ENCODE measurements at places on chromosomes 16 and 17.

GRCh38 chr17:38741461-38741860 lies 6.7 kb downstream of the PCGF2 start:
- DNase-seq: no peak

GRCh38 chr17:4676791-4677190 lies 27.1 kb downstream of the PELP1 start:
- DNase-seq: no peak

GRCh38 chr16:62130101-62130500 lies 93.9 kb upstream of the CDH8 start:
- no peak for DNase-seq

DNA sequence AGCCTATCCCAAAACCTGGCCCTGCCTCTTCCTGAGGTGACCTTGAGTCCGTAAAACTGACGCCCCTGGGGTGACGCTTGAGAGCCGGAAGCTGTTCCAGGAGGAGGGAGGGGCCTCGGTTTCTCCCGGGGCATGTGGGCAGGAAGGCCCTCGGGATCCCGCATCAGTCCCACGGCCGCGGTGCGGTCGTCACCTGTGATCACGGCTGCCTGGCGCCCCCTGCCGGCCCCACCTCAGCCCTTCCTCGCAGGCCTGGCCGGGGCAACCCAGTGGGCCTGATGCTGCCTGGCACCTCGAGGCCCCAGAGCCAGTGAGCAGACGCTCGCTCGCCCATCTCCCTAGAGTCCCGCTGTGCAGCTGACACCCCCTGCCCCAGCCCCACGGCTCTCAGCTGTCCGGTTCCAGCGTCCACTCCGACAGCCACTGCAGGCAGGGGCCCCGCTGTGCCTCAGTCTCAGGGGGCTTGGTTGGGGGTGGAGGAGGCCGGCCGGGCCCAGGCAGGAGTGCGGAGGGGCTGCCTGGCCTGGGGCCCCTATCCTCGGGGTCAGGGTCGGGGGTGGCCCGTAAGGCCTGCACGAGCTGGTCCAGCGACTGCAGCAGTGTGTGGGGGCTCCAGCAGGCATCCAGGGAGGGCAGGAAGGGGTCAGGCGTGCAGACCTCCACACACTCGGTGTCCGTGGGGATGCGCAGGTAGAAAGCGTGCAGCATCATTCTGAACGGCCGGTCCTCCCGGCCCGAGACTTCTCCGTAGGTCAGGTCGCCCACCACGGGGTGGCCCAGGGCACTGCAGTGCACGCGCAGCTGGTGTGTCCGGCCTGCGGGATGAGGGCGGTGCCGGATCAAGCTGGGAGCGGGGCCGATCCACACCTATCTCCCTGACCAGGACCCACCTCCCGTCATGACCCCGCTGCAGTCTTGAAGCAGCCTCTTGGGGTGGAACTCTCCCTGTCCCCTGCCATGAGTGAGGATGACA lies 2.3 kb downstream of the RPUSD1 start:
- peak; percentile 71 for DNase-seq

GRCh38 chr16:50659806-50660205 lies 21.3 kb downstream of the SNX20 start:
- DNase-seq: no peak

DNA sequence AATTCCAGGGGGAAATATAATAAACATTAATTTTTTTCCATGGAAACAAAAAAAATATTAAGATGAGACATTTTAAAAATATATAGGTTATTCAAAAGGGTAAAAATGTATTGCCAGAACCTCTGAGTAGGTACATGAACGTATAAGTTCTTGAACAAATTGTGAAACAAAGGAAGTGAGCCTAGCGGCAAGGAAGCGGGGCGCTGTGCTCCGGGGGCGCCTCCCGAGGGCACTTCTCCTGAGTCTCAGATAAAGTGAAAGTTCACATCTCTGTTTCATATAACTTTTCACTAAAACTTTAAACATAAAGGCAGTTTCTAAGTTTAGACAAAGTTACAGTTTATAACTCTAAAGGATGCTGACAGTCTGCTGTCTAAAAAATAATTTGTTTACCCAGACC lies 52.3 kb downstream of the TNRC6C start:
- no peak for DNase-seq

DNA sequence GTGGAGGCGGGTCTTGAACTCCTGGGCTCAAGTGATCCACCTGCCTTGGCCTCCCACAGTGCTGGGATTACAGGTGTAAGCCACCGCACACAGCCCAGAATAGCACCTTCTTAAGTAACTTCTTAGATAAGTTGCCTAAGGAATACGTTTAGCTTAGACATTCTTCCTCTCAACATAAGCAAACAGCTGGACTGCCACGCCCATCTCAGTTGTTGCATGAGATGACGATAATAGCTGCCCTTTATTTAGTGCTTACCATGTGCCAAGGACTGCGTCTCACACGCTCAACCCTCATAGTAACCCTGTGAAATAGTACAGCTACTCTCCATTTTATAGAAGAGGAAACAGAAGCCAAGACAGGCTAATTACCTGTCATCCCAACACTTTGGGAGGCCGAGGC lies 11.8 kb downstream of the HASPIN start:
- no peak for DNase-seq

GRCh38 chr17:46944931-46945330 lies 22.0 kb downstream of the GOSR2 start:
- DNase-seq: no peak

DNA sequence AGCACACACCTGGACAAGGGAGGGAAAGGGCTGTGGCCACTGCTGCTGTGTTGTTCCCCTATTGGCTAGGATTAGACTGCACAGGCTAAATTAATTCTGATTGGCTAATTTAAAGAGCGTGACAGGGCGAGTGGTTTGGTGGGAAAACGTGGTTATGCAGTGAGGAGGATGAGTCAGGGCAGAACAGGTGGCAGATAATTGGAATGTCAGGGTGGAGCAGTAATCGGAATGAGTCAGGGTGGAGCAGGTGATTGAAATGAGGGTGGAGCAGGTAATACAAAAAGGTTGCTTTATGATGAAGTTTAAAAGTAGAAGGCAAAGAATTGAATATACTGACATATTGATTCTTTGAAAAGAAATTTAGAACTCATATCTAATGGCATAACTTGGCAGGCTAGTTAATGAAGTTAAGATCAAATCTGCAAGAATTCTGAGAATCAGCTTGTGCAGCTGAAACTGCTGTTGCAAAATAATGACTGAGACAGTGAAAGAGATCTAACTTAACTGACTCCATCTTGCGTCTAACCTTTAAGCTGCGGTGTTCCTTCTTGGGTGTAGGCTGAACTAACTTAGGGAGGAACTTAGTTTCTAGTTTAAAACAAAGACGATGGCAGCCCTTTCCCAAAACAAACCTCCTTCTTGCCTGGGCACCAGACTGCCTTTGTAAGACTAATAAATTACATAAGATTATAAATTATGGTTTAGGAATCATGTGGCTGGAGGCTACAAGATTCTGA lies 174.3 kb downstream of the UTP18 start:
- no peak for DNase-seq

- DNase-seq: no peak
Measured at GRCh38 chr17:6162892-6163291, 92.7 kb downstream of the WSCD1 start.

GRCh38 chr16:53085369-53085843 lies 30.6 kb downstream of the CHD9 start:
- DNase-seq: no peak

- DNase-seq: no peak
Measured at GRCh38 chr17:79280866-79281572, 206.4 kb downstream of the ENGASE start.

GRCh38 chr17:163514-164098 lies 17.8 kb downstream of the DOC2B start:
- DNase-seq: no peak

- DNase-seq: no peak
Measured at GRCh38 chr17:57593739-57594462, 151.2 kb downstream of the CCDC182 start.

GRCh38 chr16:62692685-62693084 lies 656.4 kb upstream of the CDH8 start:
- DNase-seq: no peak

- no peak for DNase-seq
Measured at GRCh38 chr17:72906306-72906705, 186.2 kb downstream of the SLC39A11 start.

DNA sequence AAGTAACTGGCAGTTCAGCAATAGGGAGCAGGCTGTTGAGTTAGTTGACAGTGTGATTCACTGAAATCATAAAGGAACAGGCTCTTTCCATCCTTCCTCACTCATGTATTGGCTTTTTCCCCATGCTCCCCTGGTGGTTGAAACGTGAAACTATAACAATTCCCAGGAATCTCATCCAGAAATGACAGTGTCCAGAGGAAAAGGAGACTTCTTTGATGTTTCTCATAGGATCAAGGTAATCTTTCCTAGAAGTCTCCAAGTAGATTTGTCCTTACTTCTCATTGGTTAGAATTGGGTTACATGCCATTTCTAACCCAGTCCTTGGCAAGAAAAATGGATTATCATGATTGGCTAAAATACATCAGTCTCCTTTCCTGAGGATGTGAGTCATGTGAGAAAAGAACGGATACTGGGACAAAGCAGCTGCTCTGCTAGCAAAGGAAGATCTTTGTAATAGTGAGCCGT lies 14.4 kb downstream of the TTC19 start:
- DNase-seq: no peak

DNA sequence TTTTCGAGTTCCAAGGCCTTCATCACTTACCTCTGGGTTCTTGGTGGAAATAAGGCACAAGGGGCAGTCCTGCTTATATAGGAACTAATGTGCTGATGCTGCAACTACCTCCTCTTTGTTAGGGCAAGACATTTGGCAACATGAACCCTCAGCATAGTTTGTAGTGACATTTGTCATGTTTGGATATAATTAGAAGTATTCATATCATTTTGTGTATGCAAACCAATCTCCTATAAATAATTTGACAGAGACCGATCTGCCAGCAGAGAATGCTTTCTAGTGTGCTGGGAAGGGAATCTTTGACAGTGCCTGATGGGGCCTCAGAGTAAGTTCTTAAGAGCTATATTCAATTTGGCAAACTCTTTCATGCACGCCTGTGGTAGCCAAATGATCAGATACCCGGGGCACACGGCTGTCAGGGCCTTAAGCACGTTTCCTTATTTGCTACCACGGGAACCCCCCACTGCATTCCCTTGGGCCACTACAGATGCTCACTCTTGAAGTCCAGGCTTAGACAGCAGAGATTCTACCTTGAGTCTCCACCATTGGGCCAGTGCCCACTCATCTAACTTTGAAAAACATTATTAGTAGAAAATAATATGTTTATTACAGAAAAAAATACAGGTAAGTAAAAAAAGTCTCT lies at the start of gene MYH8:
MYH8 (minus strand) TSS at position 51 of the 643 bp plus-strand sequence. CDS start 1,723 bp downstream, outside the sequence.
- no peak for DNase-seq

- no peak for DNase-seq
Measured at GRCh38 chr16:55263271-55264250, 60.4 kb upstream of the IRX6 start.

DNA sequence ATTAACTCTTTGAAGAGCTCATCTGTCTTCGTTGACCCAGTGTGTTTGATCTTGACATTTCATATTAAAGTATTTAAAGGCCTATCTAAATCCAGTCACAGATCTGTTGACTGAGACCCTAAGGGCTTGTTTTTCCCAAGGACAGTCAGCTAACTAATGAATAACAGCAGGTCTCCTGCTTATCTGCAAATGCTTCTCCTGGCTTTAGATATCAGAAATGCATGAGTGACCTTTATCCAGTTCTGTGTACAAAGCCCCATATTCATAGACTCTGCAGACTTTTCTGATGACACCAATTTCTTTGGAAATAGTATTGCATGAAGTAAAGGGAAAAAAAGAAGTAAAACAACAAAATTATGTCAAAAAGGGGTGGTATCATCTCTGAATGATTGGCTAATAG lies 70.3 kb downstream of the YPEL2 start:
- no peak for DNase-seq

GRCh38 chr17:45403906-45404490 lies 28.7 kb downstream of the ARHGAP27 start:
- DNase-seq: no peak

- DNase-seq: no peak
Measured at GRCh38 chr16:84570739-84571403, 47.0 kb downstream of the COTL1 start.

GRCh38 chr16:71387045-71387871 lies 28.7 kb downstream of the CALB2 start:
- DNase-seq: no peak

DNA sequence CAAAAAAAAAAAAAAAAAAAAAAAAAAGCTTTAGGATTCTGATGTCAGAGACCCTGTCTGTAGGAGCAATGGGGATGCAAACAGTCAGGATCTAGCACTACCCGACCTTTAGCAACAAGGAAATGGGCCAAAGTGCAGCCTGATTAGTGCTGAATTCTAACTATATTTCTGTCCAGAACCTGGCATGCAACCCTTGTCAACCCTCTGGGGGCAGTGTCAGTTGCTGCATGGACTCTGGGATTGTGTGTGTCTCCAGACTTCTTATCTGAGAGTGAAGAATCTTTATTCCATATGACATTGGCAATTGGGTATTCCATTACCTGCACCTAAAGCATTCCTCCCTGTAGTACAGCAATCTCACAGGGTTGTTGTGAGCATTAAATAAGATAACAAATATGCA lies 120.3 kb upstream of the CRHR1 start:
- no peak for DNase-seq

DNA sequence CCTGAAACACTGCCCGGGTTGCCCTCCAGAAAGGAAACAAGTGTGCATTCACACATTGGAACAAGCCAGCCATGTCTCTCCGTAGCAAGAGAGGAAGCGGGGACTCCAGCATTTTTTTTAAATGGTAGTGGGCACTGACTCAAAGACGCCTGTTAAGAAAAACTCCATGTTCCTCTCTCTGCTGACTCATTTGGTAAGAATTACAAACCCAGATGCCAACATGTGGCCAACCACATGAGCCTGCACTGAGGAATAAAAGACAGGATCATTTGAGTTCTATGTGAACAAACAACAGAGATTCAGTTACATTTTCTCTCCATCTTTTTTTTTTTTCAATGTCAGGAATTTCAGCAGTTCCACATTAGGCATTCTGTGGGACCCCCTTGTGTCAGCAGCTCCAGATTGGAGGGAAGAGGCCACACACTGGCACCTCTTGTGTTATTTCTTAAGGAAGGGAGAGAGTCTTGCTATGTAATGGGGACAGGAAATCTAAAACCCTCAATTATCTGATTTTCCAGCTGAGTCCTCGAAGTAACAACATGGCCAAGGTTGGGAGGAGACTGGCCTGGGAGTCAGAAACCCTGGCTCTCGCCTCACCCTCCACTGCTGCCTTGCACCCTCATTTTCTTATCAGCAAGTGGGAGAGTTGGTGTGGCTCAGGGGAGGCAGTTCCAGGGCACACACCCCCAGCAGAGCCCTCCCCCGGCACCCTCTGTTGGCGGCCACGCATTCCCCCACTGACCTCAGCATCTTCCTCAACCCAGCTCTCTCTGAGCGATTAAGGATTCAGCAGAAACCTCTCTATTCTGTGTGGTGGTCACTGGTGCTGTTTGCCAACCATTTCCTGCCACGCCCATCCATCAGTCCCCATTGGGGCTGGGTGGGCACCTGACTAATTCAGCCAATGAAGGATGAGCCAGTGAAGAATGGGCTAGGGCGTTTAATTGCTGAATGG lies 173.0 kb downstream of the FOXL1 start:
- no peak for DNase-seq

DNA sequence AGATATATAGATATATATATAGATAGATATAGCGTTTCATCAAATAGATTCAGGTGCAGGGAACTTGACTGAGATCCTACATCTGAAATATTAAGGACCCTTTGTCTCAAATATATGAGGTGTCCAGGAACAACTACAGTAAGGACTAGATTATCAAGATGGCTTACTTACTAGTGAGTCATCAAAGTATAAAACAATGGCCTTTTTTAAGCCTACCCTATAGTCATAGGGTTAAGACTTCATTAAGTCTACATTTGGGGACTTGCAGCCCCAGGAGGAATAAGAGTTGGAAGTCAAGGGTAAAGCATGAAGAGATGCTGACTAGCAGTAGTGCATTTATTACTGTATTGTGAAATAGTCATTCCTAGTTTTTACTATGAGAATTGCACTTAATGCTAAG lies 1023.4 kb downstream of the CDH11 start:
- no peak for DNase-seq

Data from NAMALWA (cell line).